Lower lobe of right lung (tissue), 2 donors: ENCODE measurements at places on chromosomes 13 and 19. TPM values are rescaled to one million over a fixed set of nuclear protein-coding genes. Genes with fewer than 3 reads are reported as not detected.

The TDRD12 gene
- not detected for total RNA-seq

- DNase-seq, result no peak
Measured at GRCh38 chr13:33940898-33941297, 122.9 kb downstream of the RFC3 start.

The LSM4 gene
- total RNA-seq, result 72.3 TPM

DNA sequence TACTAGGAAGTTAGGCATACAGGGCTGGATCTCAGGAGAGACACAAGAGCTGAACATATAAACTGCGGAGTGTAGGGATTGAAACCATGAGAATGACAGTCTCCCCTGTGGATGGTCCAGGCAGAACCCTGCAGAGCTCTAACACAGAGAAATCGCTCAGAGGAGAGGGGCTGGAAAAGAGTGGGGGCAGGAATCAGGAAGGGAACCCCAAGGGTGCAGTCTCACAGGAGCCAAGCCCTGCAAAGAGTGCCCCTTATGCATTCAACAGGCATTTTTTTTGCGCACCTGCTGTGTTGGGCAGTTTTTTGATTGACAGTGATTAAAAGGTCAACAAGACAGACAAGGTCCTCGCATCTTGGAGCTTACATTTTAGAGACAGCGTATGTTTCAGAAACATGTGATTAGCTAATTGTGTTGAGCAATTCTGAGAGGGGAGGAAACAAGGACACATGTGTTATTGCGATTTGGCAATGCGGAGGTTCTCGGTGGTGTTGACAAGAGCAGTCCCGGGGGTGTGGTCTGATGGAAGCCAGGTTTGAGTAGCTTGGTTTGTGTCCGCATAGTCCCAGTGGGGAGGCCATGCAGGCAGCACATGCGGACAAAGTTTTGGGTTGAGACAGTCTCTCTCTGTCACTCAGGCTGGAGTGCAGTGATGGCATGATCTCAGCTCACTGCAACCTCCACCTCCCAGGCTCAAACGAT, 182.6 kb upstream of the IRS2 start:
- DNase-seq, result no peak

GRCh38 chr13:62910541-62911060, 1495.0 kb upstream of the PCDH20 start:
- DNase-seq, result no peak

The COQ8B gene
- 43.9 TPM for total RNA-seq

The CGB5 gene
- total RNA-seq, result not detected

- DNase-seq, result no peak
Measured at GRCh38 chr13:97285221-97285955, 63.3 kb downstream of the MBNL2 start.

The PTGIR gene
- total RNA-seq, result 6.9 TPM

DNA sequence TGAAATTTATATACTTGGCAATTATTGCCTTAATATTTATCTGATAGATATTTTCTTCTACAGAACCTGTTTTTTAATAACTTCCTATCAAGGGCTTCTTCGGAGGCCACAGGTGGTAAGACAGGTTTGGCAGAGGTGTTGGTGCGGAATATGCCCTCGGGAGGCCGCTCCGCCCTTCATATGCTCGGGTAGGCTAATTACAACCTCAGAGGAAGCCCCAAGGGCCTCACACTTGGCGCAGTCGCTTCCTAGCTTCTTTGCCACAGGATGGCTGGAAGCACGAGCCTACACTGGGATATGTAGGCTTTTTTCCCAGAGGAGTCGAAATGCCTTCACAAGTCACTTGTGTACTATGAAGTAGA, 68.8 kb downstream of the LMO7 start:
- peak; percentile 79 for DNase-seq

GRCh38 chr13:87042946-87043345, 628.2 kb upstream of the SLITRK5 start:
- no peak for DNase-seq

The NOVA2 gene
- 18.8 TPM for total RNA-seq

DNA sequence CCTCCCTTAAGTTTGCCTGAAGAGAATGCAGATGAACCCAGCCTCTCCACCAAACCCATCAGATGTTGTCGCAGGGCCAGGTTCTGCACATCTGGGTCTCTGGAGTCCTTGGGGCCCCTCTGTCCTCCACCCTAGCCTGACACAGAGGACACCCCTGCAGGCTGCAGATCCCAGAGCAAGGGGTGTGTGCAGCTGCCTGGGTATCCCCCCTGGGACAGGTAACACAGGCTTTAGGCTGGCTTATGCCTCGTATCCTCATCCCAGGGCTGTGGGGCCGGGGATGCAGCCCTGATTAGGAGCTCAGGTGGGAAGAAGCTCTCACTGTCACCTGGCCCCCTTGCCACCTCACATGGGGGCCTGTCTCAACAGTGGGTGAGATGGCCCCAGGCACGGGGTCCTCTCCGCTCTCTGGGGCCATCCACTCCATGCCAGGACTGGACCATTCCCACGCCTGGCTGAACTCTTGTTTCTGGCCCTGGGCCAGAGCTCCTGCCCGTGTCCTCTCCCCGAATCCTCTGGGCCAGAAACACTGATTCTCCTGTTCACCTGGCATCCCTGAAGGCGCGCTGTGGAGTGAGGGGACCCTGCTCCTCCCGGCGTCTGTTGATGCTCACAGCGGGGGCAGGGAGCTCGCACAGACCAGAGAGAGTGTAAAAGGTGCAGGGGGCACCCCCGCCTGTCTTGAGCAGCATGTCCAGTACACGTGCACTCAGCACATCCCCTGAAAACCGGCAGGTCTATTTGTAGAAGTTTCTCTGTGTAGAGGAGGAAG, 38.7 kb upstream of the TPM4 start:
- DNase-seq, result peak; percentile 28

DNA sequence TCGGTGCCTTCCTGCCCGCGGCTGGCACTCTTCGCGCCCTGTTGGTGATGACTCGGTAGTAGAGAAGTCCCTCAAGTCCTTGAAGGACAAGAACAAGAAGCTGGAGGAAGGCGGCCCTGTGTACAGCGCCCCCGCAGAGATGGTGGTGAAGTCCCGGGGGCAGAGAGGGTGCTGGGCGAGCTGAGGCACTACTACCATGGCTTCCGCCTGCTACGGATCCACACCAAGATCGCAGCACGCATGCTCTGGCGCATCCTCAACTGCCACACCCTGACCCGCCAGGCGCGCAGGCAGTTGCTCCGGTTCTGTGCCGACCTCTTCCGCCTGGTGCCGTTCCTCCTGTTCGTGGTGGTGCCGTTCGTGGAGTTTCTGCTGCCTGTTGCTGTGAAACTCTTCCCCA, 11.1 kb downstream of the ZSCAN1 start:
- no peak for DNase-seq

The PSPN gene
- total RNA-seq, result 2.2 TPM

The GRIN2D gene
- 0.95 TPM for total RNA-seq

The VAV1 gene
- 36.2 TPM for total RNA-seq

DNA sequence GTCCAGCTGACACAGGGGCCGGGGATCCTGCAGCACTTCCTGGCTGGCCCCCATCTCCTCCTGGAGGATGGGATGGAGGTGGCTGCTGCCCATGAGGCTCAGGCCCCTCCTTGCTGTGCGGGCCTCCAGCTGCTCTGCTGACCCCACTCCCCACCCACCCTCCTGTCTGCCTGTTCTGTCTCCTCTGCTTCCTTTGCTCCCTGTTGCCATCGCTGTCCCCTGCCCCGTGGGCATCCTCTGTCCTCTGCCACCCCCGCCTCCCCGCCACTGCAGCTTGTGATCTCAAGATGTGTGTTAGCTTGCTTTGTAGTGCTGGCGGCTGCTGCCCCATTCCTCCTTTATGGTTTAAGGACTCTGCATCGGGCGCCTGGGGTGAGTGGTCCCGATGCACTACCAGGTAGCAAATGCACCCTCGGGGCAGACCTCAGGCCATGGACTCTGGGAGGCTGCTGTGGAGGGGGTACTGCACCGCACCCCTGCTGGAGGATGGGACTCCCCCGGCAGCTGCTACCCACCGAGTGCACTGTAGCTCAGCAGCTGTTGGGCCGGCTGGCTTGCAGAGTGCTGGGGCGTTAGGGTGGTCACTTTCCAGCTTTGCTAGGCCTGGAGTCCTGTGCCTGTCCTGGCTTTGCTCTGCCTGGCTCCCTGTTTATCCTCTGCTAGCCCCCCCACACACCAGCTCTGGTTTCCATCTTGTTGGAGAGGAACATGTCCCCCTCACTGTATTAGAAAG, 15.8 kb upstream of the C19orf33 start:
- DNase-seq, result no peak

DNA sequence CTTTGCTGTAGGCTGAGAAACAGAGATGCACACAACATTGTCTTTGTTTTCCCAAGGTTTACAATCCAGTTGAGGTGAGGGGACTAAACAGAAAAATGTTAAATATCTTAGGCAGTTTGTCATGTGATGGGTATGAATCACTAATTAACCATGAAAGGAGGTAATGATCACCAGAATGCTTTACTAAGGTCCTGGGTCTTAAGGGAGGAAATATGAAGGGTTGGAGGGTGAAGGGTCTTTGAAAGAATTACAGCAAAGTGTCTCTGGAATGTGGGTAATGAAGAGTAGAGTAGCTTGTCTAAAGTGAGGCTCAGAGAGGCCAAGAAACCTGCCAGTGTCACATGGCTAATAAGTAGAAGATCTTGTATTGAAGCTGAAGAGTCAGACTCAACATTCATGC, 19.0 kb downstream of the BIVM start:
- no peak for DNase-seq

GRCh38 chr13:22278336-22278929, 607.6 kb downstream of the FGF9 start:
- no peak for DNase-seq

DNA sequence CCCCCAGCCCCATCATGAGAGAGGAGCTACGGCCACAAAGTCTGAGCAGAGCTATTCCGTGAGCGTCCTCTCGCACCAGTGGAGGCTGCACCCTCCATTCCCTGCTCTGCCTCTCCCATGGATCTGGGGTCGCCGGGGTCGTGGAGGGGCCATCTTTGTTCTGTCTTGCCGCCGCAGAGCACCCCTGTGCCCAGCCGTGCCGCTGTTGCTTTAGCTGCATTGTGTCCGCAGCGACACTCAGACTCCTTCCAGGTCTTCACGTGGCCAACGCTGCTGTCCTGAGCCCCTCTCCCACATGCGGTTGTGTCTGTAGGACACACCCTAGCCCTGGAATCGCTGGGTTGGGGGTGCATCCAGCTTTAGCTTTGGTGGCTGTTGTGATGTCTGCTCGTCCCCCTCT, 15.8 kb downstream of the YIPF2 start:
- no peak for DNase-seq

- no peak for DNase-seq
Measured at GRCh38 chr19:11300811-11301120, 4.8 kb downstream of the TSPAN16 start.

DNA sequence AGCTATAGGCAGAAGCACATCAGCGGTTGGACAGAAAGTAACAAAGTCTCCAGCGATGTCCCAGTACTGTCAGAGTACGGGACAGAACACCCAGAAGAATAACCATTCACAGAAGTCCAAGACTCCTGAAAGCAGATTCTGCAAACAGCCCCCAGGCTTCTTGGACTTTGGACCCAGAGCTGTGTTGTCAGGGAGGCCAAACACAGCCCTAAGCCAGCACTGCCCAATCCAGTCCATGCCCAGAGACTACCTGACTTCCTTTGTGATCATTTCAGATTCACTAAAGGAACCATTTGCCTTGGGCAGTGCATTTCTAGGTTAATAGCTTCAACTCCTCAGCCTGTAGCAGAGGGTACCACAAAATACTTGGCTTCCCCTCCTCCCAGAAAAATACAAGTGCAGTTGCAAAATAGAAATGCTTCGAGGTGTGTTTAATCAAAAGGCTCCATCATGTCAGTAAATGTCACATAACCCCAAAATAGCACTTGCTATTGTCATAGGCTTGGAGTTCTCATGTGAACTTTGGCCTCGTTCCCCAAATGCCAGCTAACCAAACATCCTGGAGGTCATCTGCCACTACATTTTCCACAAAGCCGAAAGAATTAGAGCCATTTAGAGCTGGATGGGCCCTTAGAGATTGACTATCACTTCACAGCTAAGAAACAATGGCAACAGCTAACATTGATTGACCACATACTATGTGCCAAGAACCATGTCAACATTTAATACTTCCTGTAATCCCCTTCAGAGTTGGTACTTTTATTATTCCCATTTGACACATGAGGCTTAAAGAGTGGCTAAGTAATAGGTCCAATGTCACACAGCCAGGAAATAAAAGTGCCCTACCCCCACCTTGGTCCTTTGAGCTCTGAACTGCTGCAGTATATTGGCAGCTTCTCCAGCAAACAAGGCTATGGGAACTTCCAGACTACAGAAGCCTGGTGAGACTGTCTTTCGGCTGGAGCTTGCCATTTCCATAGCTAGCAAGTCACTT, 329.9 kb downstream of the FOXO1 start:
- no peak for DNase-seq

The ZNF177 gene
- total RNA-seq, result 2.2 TPM

The USHBP1 gene
- 8.2 TPM for total RNA-seq

- no peak for DNase-seq
Measured at GRCh38 chr13:41418027-41418426, 39.3 kb upstream of the RGCC start.

The C19orf85 gene
- total RNA-seq, result not detected

GRCh38 chr13:42380420-42381164, 108.6 kb downstream of the AKAP11 start:
- DNase-seq, result no peak

The WDR88 gene
- not detected for total RNA-seq

The ANGPTL4 gene
- total RNA-seq, result 11.0 TPM
